ENCODE measurements at places on chromosomes 4 and X.

DNA sequence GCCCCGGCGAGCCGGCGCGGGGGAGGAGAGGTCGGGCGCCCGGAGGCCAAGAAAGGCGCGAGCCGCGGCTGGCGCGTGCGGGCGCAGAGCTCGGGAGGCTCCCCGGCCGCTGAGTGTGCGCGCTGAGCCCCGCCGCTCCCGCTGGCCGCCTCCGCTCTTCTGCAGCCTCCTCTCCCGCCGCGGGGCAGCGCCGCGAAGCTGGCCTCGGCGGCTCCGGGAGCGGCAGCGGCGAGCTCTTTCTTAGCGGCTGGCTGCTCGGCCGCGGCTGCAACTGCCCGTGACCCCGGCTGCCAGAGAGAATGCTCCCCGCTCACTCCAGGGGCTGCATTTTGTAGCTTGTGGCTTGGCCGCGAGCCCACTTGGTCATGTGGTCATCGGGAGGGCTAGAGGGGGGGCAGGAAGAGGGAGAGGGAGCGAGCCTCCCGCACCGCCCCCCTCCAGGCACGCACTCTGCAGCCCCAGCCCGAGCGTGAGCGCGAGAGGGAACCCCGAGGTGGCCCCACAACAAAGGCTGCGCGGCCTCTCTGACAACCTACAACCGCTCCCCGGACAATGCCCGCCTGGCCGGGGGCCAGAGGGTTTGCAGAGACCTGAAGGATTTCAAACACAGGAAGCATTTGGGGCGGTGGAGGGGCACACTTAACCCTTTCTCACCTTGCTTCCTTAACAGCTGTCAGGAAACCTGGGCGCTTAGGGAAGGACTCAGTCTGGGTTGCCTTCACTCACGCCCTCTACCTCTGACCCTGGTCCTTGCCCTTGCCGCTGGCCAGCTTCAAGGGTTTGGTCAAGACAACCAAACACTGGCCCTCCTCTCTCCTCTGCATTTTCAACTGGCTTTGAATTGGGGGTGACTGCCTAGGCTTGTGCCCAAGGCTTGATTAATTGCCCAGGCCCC is at the start of gene APLN:
Gene APLN (minus strand): TSS at position 305 of the 895 bp plus-strand sequence. CDS start 326 bp downstream, outside the sequence.
- peak; percentile 69 for DNase-seq
- no peaks in the 10 kb centered on the region for H3K36me3 ChIP-seq
- H3K4me1 ChIP-seq = peaks cover 12% of the 10 kb centered on the region
- no peak within 1 kb of the TSS for H3K27ac ChIP-seq

DNA sequence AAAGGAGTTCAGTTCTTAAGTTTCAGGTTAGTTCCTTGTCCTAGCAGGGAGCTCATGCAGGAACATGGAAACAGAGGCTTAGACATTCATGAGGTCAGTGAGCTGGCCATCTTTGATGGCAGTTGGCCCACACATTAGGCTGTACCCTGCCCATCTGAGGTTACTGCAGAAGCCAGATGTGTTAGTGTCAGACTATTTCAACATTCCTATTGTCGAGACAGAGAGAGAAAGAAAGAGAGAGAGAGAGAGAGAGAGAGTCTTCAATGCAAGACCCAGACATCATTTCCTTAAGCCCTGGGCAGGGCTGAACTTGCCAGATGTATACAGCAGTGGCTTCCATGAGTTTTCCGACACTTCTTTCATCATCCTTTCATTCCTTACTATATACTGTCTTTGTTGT is 91.3 kb downstream of the PPP1R2C start:
- no peaks in the 10 kb centered on the region for H3K4me1 ChIP-seq
- H3K27ac ChIP-seq = no peak overlapping the region
- peaks cover 3% of the 10 kb centered on the region for H3K27me3 ChIP-seq
- no peak for DNase-seq
- H3K4me3 ChIP-seq = no peak overlapping the region

DNA sequence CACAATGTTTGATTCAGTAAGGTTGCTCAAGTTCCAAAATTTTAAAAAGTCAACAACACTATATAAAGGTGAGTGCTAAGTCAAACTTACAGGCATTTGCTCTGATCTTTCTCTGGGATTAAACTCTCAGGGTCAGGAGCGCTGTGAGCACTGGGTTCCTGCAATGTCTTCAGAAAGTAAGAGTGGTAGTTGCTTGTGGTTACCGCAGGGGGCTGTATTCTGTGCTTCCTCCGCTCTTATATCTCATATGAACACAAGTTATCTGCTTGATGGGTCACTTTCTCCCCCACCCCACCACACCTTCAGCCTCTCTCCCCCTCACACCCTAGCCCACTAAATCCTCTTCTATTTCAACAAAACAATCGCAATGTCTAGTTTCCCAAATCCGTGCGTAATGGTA is 116.4 kb upstream of the IGSF1 start:
- no peaks in the 10 kb centered on the region for H3K36me3 ChIP-seq
- no peak overlapping the region for H3K4me3 ChIP-seq
- H3K27me3 ChIP-seq = peaks cover 45% of the 10 kb centered on the region
- H3K4me1 ChIP-seq = no peaks in the 10 kb centered on the region
- H3K27ac ChIP-seq = no peak overlapping the region

- no peak for DNase-seq
- H3K4me1 ChIP-seq = no peaks in the 10 kb centered on the region
- H3K36me3 ChIP-seq = no peaks in the 10 kb centered on the region
- H3K27me3 ChIP-seq = peaks cover 68% of the 10 kb centered on the region
- H3K4me3 ChIP-seq = no peak overlapping the region
- no peak overlapping the region for H3K27ac ChIP-seq
Measured at GRCh38 chrX:108029928-108030711, 14.7 kb upstream of the VSIG1 start.

DNA sequence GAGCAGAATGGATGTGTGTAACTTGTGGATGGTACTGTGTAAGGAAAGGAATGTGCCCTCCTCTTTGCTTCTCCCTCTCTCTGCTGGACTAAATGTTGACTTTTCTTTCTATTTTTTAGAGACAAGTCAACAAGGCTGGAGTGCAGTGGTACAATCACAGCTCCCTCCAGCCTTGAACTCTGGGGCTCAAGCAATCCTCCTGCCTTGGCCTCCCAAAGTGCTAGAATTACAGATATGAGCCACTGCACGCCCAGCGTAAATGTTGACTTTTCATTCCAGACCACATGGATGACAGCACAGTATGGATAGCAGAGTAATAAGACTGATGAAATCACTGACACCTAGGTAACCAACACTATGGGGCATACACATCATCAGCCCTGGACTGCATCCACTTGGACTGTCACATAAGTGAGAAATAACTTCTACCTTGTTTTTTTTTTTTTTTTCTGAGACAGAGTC is 5.1 kb upstream of the RPS3A start:
- peaks cover 2% of the 10 kb centered on the region for H3K4me1 ChIP-seq
- H3K36me3 ChIP-seq = no peaks in the 10 kb centered on the region
- no peak overlapping the region for H3K27ac ChIP-seq
- no peaks in the 10 kb centered on the region for H3K27me3 ChIP-seq

- DNase-seq = no peak
- no peak overlapping the region for H3K4me3 ChIP-seq
- no peaks in the 10 kb centered on the region for H3K4me1 ChIP-seq
Measured at GRCh38 chr4:155597933-155598451, 68.7 kb upstream of the GUCY1A1 start.

DNA sequence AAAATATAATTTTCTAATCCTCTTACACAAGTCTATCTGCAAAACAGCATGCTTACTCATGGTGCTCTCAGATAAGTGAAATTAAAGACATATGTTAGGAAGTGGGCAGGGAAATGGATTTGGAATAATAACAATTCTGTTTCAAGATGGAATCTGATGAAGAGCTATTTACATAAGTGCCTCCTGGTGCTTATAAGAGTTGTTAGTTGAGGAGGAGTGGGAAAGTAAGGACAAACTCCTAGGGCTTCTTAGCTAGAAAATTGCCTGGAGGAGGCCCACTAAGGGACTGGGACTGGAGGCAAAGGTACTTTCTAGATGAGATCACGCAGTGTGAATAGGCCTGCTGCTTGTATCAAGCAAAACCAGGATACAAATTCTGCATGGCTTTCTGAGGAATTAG is 939.8 kb downstream of the GLUD2 start:
- no peaks in the 10 kb centered on the region for H3K4me1 ChIP-seq
- no peaks in the 10 kb centered on the region for H3K36me3 ChIP-seq
- no peak overlapping the region for H3K4me3 ChIP-seq
- no peaks in the 10 kb centered on the region for H3K27me3 ChIP-seq

DNA sequence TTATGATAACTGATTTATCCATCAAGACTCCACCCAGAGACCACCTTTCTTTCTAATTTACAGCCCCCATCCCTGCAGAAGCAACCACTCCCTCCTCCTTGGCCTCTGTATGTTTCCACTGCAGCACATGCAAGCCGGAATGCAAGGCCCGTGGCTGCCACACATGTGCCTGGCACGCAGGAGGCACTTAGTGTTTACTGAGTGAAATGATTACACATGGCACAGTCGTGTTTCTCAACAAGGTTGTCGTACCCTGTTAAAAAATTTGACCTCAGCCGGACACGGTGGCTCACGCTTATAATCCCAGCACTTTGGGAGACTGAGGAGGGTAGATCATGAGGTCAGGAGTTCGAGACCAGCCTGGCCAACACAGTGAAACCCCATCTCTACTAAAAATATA is 104.3 kb downstream of the APBB2 start:
- no peaks in the 10 kb centered on the region for H3K36me3 ChIP-seq
- H3K4me1 ChIP-seq = no peaks in the 10 kb centered on the region
- no peak overlapping the region for H3K27ac ChIP-seq
- DNase-seq = no peak

DNA sequence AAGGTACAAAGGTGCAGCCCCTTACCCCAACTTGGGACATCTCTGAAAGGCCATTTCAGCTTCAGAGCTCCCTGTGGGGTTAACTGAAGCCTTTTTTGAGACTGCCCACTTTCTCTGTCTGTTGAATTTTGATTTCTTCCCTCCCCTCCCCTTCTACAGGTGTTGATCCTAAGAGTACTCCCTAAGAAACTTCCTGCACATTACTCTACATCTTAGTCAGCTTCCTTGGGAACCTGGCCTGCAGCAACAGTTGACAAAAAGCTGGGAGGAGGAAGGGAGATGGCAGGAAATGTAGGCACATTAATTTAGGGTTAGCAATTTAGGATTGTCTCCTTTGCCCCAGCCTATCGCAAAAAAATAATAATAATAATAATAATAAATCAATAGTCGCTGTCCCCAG is 1.2 kb upstream of the IDS start:
- H3K4me3 ChIP-seq = no peak overlapping the region
- peaks cover 9% of the 10 kb centered on the region for H3K4me1 ChIP-seq
- no peak for DNase-seq

GRCh38 chr4:148573296-148573695 is 131.1 kb upstream of the NR3C2 start:
- no peak for DNase-seq
- H3K36me3 ChIP-seq = no peaks in the 10 kb centered on the region
- no peaks in the 10 kb centered on the region for H3K27me3 ChIP-seq
- H3K4me3 ChIP-seq = no peak overlapping the region
- H3K4me1 ChIP-seq = no peaks in the 10 kb centered on the region

DNA sequence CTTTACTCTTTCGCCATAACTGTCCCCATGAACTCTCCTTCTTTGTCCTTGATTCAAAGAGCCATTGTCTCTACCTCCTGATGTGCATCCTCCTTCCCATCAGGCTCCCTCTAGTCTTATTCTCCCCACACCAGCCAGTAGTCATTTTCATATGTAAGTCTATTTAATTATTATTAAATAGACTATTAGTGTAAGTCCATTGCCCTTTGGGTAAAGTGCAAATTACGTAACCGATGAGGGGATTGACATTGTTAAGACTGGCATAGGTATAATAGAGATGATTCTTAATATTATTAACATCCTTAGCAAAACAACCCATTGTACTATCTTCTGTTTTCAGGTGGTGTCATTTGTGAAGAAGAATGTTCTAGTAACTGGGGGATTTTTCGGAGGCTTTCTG is 16.7 kb downstream of the CMC4 start:
- no peak overlapping the region for H3K27ac ChIP-seq
- DNase-seq = no peak
- H3K36me3 ChIP-seq = no peaks in the 10 kb centered on the region
- no peak overlapping the region for H3K4me3 ChIP-seq
- no peaks in the 10 kb centered on the region for H3K27me3 ChIP-seq

- DNase-seq = no peak
- no peak overlapping the region for H3K27ac ChIP-seq
- no peaks in the 10 kb centered on the region for H3K4me1 ChIP-seq
- no peaks in the 10 kb centered on the region for H3K27me3 ChIP-seq
- H3K36me3 ChIP-seq = no peaks in the 10 kb centered on the region
Measured at GRCh38 chr4:161581262-161582230, 582.3 kb downstream of the FSTL5 start.

- no peak overlapping the region for H3K4me3 ChIP-seq
- H3K36me3 ChIP-seq = no peaks in the 10 kb centered on the region
- DNase-seq = no peak
- no peaks in the 10 kb centered on the region for H3K27me3 ChIP-seq
- no peak overlapping the region for H3K27ac ChIP-seq
Measured at GRCh38 chr4:122552898-122553297, 68.0 kb downstream of the IL21 start.

- H3K27me3 ChIP-seq = no peaks in the 10 kb centered on the region
- H3K4me1 ChIP-seq = no peaks in the 10 kb centered on the region
- no peak overlapping the region for H3K4me3 ChIP-seq
- H3K36me3 ChIP-seq = no peaks in the 10 kb centered on the region
Measured at GRCh38 chr4:19756661-19757060, 495.0 kb upstream of the SLIT2 start.

DNA sequence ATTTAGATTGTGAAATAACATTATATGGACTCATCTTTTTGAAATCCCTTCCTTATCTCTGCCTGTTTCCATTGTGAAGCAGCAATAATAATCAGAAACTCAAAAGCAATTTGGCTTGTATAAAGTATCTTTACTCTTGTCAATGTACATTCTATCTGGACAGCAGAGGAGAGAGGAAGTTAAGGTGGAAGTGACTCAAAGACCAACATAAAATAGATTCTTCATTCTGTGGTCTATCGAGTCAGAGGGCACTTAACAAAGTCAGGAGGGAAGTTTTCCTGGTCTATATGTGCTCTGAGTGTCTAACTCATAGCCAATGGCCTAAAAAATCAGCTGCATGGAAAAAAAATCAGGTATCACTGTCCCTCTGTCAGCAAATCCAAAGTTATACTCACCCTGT is 155.5 kb downstream of the EMCN start:
- no peaks in the 10 kb centered on the region for H3K4me1 ChIP-seq
- no peak overlapping the region for H3K4me3 ChIP-seq
- no peak for DNase-seq
- no peaks in the 10 kb centered on the region for H3K27me3 ChIP-seq

GRCh38 chr4:152700151-152700550 is 20.4 kb upstream of the TMEM154 start:
- H3K27me3 ChIP-seq = peaks cover 8% of the 10 kb centered on the region
- H3K36me3 ChIP-seq = no peaks in the 10 kb centered on the region
- H3K27ac ChIP-seq = no peak overlapping the region
- no peaks in the 10 kb centered on the region for H3K4me1 ChIP-seq

DNA sequence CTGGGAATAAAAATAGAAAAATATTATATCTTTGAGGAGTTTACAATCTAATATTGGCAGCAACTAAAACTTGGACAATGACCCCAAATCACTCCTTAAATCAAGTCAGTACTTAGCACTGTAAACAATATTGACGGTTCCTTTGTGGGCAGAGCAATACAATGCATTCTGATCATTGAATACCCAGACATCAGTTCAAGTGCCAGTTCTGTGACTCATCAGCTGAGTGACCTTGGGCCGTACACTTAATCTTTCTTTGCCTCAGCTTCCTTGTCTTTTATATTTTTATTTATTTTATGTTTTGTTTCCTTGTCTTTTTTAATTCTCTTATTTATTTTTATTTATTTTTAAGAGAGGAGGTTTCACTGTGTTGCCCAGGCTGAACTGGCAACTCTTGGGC is 112.2 kb upstream of the ANXA3 start:
- no peak overlapping the region for H3K4me3 ChIP-seq
- H3K27ac ChIP-seq = no peak overlapping the region
- no peak for DNase-seq
- H3K36me3 ChIP-seq = peaks cover 6% of the 10 kb centered on the region
- no peaks in the 10 kb centered on the region for H3K27me3 ChIP-seq
